ENCODE measurements at places on chromosomes 13 and 19.
A peak's percentile ranks its signal among the peaks of the same experiment; 100 is the strongest.

- DNase-seq = no peak
Observed at GRCh38 chr13:27004326-27004725, 167.3 kb downstream of the USP12 start.

DNA sequence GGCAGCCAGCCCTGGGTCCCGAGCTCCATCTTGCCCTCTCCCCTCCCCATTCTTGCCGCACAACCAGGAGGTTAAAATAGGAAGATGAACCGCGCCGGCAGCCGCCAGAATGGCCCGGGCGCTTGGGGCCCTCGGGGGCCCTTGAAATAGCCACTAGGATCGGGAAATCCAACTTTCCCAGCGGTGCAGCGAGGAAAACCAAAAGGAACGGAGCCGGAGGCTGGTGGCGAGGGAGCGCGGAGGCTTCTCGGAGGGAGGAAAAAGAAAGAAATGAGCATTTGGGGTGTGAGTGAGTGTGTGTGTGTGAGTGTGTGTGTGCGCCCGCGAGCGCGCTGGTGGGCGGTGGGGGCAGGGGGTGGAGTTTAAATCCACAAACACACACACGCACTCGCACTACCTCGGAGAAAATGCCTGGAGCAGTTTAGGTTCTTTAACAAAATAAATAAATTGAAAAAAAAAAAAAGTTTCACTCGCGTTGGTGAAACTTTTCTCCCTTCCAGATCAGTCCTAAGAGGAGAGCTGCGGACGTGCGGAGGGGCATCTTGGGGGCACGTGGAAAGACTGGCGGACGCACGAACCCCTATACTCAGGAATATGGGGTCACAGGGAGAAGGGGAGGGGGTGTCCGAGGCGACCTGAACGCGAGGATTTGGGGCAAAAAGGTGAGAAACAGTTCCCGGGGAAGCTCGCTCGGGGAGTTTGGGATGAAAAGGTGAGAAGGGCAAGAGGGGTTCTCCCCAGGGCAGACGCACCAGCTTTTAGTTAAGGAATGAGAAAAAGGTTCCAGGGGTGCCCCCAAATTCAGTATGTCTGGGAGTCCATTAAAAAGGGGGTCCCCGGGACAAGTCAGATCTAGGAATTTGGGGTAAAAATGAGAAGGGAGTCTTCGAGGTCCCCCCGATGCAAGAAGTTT lies 1.3 kb downstream of the RFX2 start:
- DNase-seq = peak; percentile 48

GRCh38 chr13:45446181-45446580 lies 18.6 kb upstream of the COG3 start:
- no peak for DNase-seq

DNA sequence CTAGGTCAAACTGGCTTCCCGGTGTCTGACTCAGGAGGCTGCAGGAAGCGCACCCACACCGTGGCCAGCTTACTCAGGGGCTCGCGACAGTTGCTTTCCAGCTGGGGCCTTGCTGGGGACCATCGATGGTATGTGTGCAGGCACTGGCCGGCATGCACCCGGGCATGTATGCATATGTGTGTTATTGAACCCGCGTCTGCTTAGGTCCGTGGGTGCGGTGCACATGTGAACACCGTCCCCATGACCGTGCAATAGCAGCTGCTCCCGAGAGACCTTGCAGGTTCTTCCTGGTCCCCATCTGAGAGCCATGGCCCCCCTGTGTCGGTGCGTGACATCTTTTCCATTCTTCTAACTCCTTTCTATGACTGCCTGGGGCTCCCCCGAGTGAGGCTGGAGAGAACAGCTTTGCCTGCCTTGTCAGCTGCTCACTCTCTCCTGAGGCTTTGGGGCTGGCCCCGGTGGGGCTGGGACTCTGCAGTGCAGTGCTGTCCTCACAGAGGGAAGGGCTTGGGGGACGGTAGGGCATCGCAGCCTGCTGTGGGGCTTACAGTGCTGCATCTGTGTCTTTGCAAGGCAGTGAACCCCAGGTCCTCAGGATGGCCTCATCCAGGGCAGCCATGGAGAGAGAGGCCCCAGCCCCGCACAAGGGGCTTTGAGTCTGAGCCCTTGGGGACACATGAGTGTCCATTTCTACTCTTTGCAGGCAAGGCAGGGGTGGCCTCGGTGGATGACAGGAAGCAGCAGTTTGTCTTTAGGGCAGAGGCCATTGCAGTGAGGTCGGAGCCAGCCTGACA lies 65.1 kb downstream of the CHST8 start:
- DNase-seq = no peak

DNA sequence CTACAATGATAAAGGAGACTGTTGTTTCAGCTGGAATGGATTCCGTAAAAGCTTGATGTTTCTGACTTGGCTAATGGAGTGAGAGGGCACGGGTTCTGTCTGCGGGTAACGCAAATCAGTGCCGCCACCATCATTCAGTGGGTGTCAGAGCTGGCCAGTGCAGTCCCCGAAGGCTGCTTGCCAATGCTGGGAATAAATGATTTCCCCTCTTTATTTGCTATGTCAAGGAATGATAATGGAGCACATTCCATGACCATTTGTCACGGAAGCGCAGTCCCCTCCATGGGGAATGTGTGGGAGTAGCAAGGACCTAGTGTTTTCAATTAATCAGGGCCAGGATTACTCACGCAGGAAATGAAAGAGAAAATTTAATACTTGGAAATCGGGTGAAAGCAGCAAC lies 899.3 kb downstream of the UQCRFS1 start:
- DNase-seq = no peak

DNA sequence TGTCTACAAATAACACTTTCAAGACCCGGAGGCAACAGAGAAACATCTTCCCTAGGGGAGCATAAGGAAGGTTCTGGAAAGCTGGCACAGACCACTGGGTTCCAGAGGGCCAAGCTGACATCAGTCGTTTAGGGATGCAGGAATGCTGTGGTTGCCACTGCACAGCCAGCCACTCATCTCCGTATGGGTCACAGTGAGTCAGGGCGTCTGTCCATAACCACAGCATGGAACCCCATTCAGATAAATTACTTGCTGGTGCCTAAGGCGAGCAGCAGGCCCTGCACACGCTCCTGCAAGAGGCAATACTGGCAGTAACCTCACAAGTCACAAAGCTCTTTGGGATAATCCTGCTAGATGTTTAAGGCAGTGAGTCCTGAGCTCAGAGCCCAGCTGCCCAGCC lies 140.9 kb upstream of the UBL3 start:
- no peak for DNase-seq
